NCI-H2171 (cell line): ENCODE measurements at places on chromosomes 2 and 18.

DNA sequence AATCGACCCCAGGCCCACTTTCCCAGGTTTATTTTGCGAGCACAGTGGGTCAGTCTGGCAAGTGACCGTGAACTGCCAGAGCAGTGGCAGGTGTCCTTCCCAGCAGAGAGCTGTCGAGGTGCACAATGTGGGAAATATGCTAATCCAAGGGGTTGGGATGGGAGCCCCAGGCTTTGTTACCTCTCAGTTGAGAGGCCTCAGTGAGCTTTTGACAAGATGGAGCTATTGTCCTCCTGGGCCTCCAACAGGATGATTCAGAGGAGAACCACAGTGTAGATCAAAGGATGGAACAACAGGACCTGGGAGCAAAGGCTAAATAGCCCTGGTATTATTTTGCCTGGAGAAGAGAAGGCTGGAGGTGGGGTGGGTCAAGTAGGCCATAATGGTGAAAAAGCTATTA is 150.8 kb downstream of the NCKAP5 start:
- DNase-seq: no peak

DNA sequence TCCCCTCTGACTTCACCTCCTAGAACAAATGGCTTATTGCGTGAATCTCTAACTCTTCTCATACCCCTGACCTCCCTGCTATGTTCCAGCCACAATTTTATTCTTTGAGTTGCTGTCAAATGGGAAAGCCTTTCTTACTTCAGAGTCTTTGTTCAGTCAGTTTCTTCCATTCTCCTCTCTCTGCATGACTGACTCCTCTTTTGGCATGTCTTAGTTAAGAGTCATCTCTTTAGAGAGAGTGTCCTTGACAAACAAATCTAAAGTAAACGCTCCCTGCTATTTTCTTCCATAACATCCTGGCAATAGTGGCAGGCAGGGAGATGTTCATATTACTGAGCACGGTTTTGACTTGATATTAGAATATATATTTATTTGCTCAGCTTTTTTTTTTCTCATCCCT is 170.7 kb upstream of the ERBB4 start:
- no peak for DNase-seq

DNA sequence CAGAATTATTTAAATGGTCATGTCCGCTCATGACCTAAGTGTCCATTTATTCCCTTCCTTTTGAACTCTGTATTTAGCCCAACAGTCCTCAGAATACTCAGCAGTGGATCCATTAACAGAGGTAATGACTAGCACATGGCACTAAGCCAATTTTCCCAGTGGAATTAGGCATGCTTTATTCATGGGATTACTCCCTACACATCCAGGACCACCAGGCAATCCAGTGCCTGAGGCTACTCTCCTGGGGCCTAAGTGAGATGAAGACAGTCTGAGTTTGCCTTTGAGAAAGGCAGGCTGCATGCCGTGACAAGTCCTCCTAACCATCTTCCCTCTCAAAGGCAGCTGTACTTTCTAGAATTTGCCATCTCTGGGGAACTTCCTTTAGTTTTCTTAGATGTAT is 128.6 kb downstream of the SPOPL start:
- DNase-seq: peak; percentile 25

GRCh38 chr2:80312282-80312839 is 7.8 kb upstream of the LRRTM1 start:
- no peak for DNase-seq

GRCh38 chr2:105814291-105814940 is 69.7 kb downstream of the NCK2 start:
- DNase-seq: no peak

DNA sequence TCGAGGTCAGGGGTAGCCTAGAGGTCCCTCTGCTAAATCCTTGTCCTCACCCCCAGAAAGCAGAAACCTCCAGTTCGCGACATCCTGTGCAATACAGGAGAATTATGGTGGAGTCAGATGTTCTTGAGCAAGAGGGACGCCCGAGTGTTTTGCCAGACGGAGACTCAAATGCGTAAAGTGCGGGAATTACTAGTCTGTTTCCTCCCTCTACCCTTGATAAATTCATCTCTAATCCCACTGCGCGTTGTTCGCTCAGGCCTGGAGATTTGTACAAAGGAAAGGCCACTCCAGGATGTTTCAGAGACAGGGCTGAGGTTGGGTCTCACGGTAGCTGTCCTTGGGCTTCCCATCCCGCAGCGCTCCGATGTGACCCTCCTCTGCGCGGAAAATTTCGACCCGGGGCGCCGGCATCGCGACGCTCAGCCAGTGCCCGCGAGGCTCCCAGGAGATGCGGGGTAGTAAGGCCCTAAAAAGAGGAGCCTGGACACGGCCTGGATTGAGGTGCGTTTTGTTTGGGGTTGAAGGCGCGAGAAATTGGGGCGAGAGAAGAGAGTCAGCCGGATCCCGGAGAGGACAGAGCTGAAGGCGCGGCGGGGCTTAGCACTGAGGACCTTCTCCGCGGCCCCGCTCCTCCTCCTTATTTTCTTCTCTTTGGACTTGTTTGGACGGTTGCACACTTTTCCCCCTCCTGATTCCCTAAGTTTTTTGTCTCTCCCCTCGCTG is 2.6 kb upstream of the NEUROD1 start:
- no peak for DNase-seq

DNA sequence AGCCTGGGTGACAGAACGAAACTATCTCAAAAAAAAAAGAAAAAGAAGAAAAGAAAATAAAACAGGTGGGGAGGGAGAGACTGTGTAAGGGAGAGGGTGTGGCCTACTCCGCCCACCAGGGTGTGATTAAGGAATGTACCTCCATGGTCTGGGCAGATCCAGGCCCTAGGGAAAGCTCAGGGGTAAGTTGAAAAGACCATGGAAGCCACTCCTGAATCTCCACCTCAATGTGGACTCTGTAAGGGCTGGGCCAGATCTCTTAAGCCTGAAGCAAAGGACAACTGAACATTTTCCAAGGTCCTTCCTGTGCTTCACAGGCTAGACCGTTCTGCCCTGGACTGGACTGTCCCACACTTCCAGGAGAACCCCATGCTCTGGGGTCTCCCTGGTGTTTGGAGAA is 9.7 kb upstream of the ATG16L1 start:
- DNase-seq: no peak

- DNase-seq: no peak
Measured at GRCh38 chr2:38203446-38203810, 127.5 kb upstream of the CYP1B1 start.

DNA sequence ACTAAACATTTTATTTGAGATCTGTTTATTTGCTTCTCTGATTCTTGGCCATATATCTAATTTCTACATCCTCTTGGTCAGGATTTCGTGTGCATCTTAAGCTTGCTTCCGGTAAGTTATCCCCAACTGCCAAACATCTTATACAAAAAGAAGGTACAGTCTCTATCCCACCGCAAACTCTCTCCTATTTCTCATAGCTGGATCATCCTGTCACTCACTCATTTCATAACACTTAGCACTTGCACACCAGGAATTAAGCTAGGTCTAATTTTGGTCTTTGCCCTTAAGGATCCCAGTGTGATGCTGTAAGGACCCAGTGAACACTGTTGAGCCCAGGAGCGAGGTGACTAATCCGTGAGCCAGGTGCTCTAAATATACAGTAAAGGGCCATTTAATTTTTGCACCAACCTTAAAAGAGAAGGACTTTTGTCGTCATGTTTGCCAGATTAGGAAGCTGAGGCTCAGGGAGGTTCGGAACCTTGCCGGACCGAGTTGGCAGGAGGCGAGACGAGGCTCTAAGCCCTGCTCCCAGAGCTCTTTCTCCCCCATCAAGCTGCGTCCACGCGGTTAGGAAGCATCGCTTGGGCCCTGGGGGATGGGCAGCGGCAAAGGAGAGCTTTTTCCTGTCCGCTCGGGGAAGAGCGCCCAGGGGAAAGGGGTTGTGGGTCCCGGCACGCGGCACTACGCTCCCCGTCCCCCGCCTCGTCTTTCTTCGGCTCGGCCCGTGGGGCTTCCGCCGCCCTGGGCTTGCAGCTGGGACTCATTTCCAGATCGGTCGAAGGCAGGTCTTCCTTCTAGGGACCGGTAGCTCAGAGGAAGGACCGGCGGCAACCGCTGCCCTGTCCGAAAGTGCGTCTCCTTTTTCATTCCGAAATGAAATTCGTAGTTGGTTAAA is 4.1 kb upstream of the ITPRIPL1 start:
- no peak for DNase-seq

DNA sequence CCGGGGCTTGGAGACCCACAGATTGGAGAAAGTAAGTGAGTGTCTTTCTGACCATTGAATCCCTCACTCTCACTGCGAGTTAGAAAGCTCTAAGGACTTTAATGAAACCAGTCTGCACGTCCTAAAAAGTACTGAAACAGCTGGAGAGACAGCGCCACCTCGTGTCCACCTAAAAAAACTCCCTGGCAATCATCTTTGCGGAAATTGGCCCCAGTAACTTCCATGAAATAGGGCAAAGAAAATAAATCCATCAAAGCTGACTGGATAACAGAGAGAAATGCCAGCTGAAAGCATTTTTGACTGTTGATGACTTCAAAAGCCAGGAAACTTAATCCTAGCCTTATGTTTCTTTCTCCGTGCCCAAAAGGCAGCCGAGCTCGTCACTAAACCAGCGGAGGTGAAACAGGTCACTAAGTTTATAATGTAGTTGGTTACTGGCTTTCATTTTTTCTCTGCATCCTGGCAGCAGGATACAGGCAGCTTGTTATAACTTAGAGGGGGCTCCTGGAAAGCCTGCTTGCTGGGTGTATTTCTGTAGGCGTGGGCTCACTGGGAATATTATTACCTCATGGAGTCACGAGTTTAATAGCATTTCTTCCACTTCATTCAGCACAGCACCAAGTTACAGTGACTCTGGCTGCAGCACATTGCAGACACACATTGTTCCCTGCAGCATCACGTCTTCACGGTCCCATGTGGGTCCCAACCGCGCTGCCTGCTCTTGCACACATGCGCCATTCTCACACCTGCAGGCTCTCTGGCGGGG is 266.5 kb downstream of the HRH4 start:
- peak; percentile 69 for DNase-seq

DNA sequence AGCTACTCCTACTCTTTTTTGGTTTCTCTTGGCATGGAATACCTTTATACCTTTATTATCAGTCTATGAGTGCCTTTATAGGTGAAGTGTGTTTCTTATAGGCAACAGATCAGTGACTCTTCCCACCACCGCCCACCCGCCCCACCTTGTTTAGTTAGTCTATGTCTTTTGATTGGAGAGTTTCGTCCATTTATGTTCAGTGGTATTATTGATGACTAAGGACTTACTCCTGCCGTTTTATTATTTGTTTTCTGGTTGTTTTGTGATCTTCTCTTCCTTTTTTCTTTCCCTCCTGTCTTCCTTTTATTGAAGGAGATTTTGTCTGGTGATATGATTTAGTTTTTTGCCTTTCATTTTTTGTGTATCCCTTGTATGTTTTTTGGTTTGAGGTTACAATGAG is 179.5 kb downstream of the GULP1 start:
- no peak for DNase-seq

- no peak for DNase-seq
Measured at GRCh38 chr18:42211201-42211600, 256.2 kb downstream of the PIK3C3 start.
